ENCODE measurements at places on chromosomes 1 and 21. TPM values are rescaled to one million over a fixed set of nuclear protein-coding genes. Genes with fewer than 3 reads are reported as not detected.

DNA sequence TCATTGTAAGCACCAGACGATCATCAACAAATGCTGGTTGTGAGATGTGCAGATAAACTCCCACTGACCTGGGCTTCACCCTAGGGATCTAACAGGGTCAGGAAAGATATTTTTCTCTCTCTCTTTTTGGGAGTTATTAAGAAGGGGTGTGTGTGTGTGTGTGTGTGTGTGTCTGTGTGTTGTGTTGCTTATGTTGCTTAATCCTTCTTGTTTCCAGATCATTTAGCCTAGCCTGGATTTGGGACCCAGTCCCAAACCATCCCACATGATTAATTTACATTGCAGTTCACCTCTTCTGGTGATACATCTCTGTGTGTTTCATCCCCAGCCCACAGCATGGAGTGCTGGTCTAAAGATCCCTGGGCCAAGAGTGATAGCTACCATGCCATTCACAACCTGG, 122.8 kb upstream of the IPO9 start:
- DNase-seq: no peak

DNA sequence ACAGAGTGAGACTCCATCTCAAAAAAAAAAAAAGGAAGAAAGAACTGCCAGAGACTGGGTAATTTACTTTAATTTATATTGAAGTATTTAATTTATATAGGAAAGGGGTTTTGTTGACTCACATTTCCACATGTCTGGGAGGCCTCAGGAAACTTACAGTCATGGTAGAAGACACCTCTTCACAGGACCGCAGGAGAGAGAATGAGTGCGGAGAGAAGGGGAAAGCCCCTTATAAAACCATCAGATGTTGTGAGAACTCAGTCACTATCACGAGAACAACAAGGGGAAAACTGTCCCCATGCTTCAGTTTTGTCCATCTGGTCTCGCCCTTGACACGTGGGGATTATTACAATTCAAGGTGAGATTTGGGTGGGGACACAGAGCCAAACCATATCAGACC, 25.8 kb upstream of the PPP1R8 start:
- no peak for DNase-seq

GRCh38 chr1:3584915-3585314, 26.4 kb downstream of the MEGF6 start:
- DNase-seq: no peak

GRCh38 chr1:200240656-200241055, 169.2 kb downstream of the ZNF281 start:
- DNase-seq: no peak

SLC25A34 gene
- polyA plus RNA-seq: 5.3 TPM

TMEM9 gene
- polyA plus RNA-seq: 137 TPM

Measured in renal cortex interstitium (tissue), 15 donors.